ENCODE measurements at places on chromosomes 7 and 10.

DNA sequence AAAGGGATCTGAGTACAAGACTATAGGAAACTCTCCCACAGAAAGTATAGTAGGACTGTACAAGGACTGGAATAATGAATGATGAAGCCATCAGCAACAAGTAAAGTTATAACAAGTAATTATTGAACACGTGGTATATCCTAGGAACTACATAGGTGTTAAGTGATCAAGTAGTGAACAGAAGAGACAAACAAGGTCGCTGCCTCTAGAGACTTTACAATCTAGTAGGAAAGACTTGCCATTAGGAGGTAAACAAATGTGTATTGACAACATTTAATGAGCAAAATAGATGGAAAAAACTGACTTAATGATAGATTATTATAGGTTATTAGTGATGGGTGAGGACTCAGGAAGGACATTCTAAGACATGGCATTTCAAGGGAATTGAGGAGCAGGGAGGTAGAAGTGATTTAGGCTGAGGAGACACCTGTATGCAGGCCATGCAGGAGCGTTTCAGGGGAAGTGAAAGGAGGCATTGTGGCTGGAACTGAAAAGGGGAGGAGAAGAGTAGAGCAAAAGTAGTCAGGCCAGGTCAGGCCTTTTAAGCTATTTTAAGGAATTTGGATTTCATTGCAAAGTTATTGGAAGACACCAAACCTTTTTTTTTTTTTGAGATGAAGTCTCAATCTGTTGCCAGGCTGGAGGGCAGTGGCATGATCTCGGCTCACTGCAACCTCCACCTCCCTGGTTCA is 8.5 kb upstream of the GLCCI1 start:
- DNase-seq, result no peak

DNA sequence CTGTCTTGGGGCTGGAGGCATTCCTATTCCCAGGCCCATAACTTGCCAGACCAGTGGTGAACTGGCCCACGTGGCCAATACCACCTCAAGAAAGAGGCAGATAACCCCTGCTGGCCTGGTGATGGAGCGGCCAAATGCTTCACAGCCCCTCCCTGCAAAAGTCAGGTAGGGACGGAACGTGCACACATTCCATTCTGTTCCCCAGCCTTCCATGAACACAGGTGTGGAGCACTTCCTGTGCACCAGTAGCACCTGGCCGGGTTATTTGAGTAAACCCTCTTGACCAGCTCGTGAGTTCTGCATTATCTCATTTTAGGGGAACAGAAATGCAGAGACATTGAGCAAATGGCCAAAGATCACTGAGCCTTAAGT is 134.4 kb downstream of the SH3PXD2A start:
- no peak for DNase-seq

DNA sequence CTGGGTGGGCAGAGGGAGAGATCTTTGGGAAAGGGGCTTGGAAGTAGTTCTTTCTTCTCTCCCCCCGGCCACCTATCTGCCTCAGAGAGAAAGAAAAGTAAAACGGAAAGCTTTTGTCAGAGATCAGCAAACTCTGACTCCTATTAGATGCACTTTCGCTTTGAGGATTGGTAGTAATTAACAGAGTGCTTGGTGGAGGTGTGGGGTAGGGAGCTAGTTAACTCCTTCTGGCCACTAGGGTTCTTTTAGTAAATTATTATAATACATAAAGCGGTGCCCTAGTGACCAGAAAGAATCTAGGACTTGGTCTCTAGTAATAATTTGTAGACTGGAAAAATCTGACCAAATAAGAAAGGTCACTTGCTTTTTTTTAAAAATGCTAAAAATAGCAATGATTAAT is 54.6 kb downstream of the CPVL start:
- no peak for DNase-seq

DNA sequence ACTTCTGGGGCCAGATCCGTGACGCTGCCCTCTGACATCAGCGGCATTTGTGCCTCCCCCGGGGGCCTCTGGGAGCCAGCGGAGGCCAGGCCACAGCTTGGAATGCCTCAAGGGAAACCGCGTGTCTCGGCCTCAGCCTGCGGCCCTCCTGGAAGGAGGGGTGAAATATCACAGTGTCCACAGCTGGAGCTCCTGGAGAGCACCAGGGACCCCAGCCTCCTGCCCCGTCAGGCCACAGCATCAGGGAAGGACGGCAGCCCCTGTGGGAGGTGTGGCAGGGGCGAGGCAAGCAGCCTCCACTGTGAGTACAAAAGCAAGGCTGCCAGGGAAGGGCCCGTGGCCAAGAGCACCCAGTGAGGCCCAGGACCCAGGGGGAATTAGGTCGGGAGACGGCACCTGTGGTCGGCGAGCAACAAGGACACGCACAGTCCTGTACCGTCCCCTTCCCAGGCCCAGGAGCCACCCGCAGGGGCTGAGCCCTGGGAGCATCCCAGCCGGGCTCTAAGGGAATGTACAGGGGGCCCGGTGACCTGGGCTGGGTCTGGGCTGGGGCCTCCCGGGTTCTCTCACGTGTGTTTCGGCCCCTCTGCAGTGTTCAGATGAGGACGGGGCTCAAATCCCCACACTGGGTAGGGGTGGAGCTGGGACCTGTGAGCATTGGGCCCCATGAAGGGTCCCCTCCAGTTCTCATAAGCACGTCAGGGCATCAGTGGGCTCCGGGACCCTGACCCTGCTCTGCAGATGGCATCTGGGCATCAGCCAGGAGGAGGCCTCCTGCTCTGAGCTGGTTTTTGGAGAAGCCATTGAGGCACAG is 18.7 kb upstream of the KNDC1 start:
- DNase-seq, result no peak

GRCh38 chr10:58773341-58773740 is 260.7 kb downstream of the BICC1 start:
- no peak for DNase-seq

GRCh38 chr7:66100408-66101050 is 14.1 kb upstream of the CRCP start:
- DNase-seq, result no peak

GRCh38 chr10:1396297-1396635 is 340.1 kb downstream of the WDR37 start:
- no peak for DNase-seq

All from right renal cortex interstitium (tissue), 3 donors.